ENCODE measurements at places on chromosomes 5 and 9. TPM values are rescaled to one million over a fixed set of nuclear protein-coding genes. Genes with fewer than 3 reads are reported as not detected.
A peak's percentile ranks its signal among the peaks of the same experiment; 100 is the strongest.

SLC25A2 gene
- not detected for total RNA-seq

ADRA1B gene
- not detected for total RNA-seq

CNTFR gene
- not detected for total RNA-seq

KCNIP1 gene
- not detected for total RNA-seq

RGS7BP gene
- not detected for total RNA-seq

BAG1 gene
- total RNA-seq, result 95.2 TPM

DNA sequence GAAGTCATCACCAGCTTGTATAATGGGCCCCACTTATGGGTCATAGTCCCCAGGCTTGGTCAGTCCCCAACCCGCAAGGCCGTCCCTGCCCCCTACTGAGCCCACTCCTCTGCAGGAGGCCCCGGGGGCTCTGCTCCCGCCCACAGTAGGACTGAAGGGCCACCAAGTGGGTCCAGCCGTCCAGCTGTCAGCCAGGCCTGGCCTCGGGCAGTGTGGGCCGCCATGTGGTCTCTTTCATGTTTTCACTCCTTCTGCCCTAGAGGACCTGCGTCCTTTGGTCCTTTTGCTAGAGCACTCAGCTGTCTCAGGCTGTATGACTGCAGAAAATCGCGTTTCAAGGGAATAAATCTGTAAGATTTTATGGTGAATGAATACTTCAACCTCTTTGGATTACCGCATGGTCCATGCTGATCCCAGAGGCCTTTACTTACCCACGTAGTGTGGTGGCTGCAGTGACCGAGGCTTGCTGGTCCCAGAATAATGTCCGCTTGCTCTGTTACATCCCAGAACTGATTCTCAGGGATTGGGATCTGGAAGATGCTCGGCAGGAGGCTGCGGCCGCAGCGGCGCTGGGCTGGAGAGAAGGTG lies 105.7 kb upstream of the FAM120A start:
- no peak for ATAC-seq

GRCh38 chr5:34685485-34686165 lies 29.5 kb downstream of the RAI14 start:
- ATAC-seq, result peak; percentile 84

DNA sequence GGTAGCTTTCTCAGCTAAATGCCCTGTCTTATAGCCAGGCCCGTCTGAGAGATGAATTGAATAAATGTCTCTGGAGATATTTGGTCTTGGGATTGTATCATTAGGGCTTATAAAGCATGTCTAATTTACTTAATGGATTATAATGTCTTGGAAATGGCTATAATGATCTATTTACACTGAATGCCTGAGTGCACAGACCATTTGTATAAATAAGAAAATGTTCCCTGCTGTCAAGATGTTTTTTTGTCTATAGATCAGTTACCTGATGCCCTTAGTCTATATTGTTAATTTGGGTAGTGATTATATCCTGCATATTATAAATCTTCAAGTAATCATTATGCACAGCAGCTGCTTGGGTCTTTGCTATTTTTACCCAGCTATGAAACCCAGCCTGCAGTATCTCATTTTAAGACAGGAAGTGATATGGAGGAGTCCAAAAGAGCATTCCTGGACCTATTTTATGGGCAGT lies 112.9 kb upstream of the ACTBL2 start:
- no peak for ATAC-seq

DNA sequence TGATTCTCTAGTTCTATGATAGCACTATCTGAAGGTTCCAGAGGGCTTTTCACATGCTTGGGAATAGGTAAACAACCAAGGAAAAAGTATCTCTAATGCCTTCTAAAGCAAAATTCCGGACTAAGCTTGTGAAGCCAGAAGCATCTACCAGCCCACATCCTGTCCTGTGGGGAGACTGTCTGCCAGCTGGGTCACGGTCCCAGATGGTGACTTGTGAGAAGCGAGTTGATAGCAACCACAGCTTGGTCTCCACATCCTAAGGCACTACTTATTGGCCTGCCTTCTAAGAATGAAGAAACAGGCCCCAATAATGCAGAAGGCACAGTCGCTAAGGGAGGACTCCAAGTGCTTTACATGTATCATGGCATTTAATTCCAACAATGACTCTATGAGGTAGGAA lies 184.1 kb upstream of the ADRA1B start:
- peak; percentile 35 for ATAC-seq

- ATAC-seq, result no peak
Measured at GRCh38 chr5:80874162-80874561, 86.0 kb upstream of the RASGRF2 start.

GRCh38 chr5:126003309-126003708 lies 419.9 kb upstream of the GRAMD2B start:
- ATAC-seq, result no peak

- ATAC-seq, result no peak
Measured at GRCh38 chr5:94017579-94017978, 276.2 kb upstream of the POU5F2 start.

DNA sequence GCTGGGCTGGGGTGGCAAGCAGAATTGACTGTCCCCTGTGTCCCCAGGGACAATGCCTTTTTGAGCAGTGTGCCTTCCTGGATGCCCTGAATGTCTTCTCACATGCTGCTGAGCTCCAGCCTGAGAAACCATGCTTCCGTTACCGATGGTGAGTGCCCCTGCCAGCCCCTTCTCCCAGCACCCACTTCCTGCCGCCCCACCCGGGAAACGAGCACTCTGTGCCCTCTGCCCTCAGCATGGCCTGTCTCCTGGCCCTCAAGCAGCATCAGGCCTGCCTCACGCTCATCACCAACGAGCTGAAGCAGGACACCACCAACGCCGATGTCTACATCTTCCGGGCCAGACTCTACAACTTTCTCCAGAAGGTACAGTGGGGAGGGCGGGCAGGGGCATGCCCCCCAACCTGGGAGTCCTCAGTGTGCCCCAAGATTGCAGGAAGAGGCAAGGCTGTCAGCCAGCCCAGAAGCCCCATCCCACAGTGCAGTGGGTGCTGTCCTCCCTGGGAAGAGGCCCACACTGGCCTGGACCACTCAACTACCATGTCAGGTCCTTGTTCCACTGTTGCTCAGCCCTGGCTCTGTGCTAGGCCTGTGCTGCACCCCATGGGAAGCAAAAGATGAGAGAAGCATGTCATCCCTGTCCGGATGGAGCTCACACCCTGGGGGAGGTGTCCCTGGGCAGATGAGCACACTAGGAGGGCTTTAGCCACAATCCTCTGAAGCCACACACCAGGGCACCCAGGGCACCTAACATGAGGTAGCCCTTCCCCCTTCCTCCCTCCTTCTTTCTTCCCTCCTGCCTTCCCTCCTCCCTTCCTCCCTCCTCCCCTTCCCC lies 4.4 kb downstream of the TTC16 start:
- ATAC-seq, result no peak

DNA sequence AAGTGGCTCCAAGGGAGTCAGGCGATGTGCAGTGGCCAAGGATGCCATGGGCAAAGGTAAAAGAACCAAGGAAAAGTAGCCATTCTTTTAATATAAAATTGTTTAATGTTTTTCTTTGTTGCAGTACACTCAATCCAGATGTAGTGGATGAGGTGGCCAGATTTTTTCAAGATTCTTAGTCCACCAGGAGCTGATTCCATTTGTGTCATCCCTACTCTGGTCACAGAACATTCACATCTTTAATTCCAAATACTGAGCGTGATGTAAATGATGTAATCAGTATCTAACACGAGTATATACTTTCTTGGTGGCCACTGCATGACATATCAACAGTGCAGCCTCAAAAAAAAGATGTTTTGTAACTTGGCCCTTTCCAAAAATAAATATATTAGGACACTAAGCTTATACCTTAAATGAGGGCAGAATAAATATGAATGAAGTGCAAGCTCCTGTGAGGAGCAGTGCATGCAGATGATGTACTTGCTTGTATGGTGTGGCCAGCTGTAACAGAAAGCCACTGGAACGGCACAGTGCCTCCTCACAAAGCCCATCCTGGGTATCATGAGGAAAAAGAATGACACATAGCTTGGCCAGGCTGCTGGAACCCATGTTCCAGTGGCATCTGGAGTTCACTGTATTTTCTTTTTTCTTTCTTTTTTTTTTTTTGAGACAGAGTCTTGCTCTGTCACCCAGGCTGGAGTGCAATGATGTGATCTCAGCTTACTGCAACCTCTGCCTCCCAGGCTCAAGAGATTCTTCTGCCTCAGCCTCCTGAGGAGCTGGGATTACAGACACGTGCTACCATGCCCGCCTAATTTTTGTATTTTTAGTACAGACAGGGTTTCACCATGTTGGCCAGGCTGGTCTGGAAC lies 6.5 kb upstream of the SPATA24 start:
- no peak for ATAC-seq

GRCh38 chr5:10140195-10140973 lies 109.3 kb downstream of the ATPSCKMT start:
- no peak for ATAC-seq

GRCh38 chr5:146426853-146427618 lies 20.1 kb upstream of the TCERG1 start:
- no peak for ATAC-seq

GRCh38 chr5:66840511-66841013 lies 244.4 kb downstream of the MAST4 start:
- peak; percentile 84 for ATAC-seq

GRCh38 chr5:111653408-111653807 lies 103.6 kb downstream of the NREP start:
- ATAC-seq, result no peak

- no peak for ATAC-seq
Measured at GRCh38 chr5:34731435-34732232, 75.5 kb downstream of the RAI14 start.

Data from activated T-helper 17 cell treated with anti-CD3 and anti-CD28 coated beads, Interleukin-2, amount 50 U/mL, for 72 hours (primary cell).